Right atrium auricular region (tissue), 2 donors: ENCODE measurements at places on chromosomes 6 and 20. TPM values are rescaled to one million over a fixed set of nuclear protein-coding genes. Genes with fewer than 3 reads are reported as not detected.

ATP6V1G2 gene
- 6.0 TPM for total RNA-seq

DNA sequence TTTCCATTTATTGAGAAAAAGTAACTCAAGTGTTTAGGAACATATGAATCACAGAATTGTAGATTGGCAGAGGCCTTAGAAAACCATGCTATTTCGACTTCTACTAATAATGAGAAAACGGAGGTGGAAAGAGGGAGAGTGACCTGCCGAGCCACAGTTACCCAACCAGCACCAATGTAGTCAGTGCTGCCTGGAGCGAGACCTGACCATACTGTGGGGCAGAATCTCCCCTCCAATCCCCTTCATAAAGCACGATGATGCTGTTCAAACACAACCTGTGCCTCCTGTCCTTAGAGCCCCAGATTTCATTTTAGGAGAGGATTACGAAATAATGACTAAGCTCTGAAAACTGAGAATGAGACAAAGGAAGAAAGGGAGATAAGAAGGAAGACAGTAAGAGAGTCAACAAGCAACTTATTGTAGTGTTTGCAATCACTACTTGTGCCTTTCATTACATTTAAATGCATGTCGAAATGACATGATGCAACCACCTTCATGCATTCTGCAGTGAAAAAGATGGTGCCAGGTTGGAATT lies 70.6 kb downstream of the ATXN1 start:
- no peak for DNase-seq

DNA sequence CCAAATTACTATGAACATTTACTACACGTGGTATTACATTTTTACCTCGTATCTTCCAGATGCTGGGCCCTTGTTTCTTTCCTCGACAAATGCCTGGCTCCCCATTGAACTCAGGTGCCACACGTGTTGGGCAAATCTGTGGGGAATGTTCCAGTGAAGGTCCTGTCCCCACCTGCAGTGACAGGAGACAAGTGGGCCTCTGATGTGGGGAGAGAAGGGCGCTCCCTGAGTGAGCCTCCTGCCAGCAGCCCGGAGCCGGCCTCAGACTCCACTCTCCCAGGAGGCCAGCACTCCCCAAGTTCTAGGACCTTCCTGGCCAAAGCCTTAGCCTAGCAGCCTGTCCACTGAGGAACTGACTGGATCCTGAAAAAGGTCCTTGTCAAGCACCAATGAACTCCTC lies 21.7 kb upstream of the SCML4 start:
- no peak for DNase-seq

- DNase-seq = peak; percentile 83
These were observed 97.5 kb downstream of the ZMYND8 start for GRCh38 chr20:47258745-47259695.

DNA sequence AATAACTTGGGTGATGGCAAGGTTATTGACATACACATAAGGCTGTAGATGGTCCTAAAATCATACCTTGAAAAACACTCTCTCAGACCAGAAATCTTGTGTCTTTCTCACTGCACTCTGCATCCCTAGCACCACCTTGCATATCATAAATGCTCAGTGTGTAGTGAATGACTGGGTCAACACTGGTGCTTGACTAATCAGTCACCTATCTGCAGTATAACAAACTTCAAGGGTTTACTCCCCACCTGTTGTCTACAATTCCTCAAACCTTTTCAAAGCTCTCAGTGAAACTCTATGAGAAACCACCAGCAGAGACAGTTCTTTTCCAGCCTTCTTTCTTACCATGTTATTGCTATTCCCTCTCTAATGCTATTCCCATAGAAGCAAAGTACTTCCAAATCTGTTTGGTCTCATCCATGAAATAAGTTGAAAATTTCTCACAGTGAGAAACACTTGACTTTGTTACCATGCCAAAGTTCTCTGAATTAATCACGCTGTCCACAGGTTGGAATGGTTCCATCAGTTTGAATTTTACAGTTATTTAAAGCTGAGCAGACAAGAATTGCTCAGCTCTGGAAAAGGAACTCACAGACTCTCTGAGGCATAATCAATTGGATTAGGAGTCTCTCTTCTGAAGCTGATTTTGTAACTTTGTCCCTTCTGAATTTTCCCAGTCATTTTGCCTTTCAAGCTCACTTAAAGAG lies 104.8 kb upstream of the EYA4 start:
- DNase-seq = no peak

DNA sequence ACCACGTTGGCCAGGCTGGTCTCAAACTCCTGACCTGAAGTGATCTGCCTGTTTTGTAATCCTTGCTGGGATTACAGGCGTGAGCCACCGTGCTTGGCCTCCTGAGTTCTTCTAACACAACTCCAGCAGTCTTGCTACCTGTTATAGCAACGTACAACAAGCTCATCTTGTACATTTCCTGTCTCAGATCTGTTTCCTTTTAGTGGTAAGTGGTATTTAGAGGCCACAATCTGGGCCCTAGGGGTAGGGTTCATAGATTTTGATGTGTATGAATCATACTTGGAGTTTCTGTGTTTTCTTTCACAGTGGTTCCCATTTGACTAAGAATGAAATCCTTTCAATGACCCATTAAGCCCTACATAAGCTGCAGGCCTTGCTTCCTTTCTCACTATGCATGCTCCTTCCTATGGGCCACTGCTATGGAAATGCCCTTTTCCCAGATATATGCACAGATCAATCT lies 27.1 kb upstream of the SYNCRIP start:
- no peak for DNase-seq

GRCh38 chr6:45772886-45773495 lies 242.7 kb downstream of the CLIC5 start:
- DNase-seq = no peak

GRCh38 chr6:77686931-77687330 lies 34.1 kb downstream of the MEI4 start:
- no peak for DNase-seq

DNA sequence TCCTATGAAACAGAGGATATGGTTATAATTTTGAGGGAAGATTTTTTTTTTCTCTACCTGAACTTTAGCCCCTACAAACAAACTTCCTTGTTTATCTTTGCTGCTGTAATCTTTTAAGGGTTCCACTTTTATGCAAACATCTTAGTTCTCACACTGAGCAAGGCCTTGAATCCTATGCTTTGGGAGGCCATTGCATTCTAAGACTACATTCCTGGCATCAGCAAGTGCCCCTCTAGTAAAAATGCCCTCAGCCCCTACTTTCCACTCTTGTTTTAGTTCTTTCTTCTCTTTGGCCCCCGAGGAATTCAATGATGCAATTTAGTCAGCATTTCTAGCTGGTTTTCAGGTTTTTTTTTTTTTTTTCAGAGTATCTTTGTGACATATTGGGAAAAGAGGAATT lies 8.1 kb upstream of the AHI1 start:
- DNase-seq = no peak

DNA sequence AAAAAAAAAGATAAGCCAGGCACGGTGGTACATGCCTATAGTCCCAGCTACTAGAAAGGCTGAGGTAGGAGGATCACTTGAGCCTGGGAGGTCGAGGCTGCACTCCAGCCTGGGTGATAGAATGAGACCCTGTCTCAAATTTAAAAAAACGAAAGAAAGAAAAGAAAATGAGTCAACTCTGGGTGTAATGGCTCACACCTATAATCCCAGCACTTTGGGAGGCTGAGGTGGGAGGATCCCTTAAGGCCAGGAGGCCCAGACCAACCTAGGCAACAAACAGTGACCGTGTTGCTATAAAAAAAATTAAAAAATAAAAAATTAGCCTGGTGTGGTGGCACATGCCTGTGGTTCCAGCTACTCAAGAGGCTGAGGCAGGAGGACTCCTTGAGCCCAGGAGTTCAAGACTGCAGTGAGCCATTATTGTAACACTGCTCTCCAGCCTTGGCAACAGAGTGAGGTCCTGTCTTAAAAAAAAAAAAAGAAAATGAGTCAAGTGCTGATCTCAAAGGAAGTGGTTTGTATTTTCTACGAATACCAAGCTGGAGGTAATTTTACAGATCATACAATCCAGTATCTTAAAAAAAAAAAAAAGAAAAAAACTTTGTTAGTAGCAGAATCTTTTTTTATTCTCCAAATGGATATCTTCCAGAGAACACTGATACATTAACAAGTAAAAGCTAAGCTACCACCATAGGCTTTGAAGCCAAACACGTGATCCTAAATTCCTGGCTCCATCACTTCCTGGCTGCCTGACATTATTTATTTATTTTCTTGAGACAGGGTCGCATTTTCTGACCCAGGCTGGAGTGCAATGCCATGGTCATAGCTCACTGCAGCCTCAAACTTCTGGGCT lies 5.7 kb downstream of the COMMD7 start:
- DNase-seq = no peak

- no peak for DNase-seq
These were observed 161.8 kb downstream of the IBTK start for GRCh38 chr6:82085701-82086100.

DNA sequence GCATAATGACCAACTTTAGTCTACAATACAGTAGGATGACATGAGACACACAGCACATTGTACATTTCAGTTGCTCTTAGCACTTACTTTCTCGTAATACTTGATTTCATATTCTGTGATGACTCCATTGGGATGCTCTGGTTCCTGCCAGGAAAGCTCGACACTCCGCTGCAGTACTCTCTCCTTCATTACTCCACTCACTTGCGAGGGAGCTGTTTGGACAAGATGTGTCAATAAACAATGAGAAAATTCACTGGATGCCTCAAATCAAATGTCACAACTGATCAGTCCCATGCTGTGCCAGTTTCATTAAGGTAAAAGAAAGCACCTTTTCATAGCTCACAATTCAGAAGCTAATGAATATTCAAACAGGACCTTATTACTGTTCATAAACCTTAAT lies 147.1 kb downstream of the EPHA7 start:
- no peak for DNase-seq

GRCh38 chr6:64249115-64249514 lies 613.5 kb downstream of the PHF3 start:
- no peak for DNase-seq

SNHG17 gene
- 10.6 TPM for total RNA-seq

OSER1 gene
- 30.8 TPM for total RNA-seq

DNA sequence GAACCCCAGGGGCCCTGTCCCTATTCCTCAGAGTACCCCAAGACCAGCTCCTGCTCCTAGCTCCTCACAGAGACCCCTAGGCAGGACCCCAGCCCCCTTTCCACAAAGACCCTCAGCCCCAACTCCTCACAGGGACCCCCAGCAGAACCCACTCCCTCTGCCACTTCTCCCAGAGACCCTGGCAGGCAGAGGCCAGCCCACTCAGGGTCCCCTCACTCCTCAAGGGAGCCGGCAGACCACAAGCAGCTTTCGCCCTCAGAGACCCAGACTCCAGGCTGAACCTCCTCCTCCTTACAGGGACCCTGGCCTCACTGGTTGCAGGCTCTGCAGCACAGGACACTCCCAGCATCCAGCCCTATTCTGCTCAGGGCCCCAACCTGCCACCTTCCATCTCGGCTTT lies 575 bp downstream of the SLC44A4 start:
- no peak for DNase-seq

MAD2L1BP gene
- total RNA-seq = 28.2 TPM

DNA sequence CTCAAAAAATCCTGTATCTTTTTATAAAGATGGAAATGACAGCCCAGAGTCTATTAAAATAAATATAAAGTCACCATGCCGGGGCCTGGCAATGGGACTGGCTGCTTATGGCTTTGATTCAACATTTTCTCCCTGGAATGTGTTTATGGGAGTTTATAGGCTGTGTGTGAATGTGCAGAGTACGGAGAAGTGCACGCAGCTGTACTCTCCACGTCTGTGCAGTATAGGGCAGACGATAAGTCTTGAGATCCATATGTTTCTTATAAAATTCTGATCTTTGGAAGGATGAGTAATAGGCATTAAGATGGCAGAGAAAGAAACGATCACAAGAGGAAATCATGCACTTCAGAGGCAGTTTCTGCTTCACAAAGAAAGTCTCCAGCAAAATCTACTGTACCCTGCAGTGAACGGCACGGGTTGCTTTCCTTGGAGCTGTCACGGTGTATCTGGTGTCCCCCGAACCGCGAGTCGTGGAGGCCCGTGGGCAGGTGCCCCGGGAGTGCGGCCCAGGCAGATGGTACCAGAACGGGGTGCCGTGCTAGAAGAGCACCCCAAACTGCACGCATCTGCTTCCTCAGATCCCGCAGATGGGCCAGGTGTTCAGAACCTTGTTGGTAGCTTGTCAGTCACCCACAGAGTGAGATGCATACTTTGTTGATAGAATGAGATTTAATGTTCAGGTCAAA lies 382.5 kb downstream of the TAF4 start:
- no peak for DNase-seq
